Epithelial cell of umbilical artery (primary cell): ENCODE measurements at places on chromosomes 2 and 18. TPM values are rescaled to one million over a fixed set of nuclear protein-coding genes. Genes with fewer than 3 reads are reported as not detected.

NYAP2 gene
- not detected in 2 replicates for total RNA-seq

IL1B gene
- 0.61 and 0.65 TPM in 2 replicates for total RNA-seq

DUSP28 gene
- total RNA-seq = 2.7 and 3.2 TPM in 2 replicates

OTOS gene
- not detected in 2 replicates for total RNA-seq

CCDC85A gene
- total RNA-seq = 20.5 and 24.5 TPM in 2 replicates

ATOH8 gene
- 4.0 and 5.8 TPM in 2 replicates for total RNA-seq

PMAIP1 gene
- total RNA-seq = 21.4 and 27.2 TPM in 2 replicates

RTP5 gene
- not detected in 2 replicates for total RNA-seq

IL36A gene
- total RNA-seq = not detected in 2 replicates

MAL gene
- not detected in 2 replicates for total RNA-seq

PAX8 gene
- total RNA-seq = under 0.01 TPM in 1 of 2 replicates, not detected in the other

HEATR5B gene
- total RNA-seq = 27.9 and 28.7 TPM in 2 replicates

REG1B gene
- not detected in 2 replicates for total RNA-seq

SLC38A11 gene
- not detected in 2 replicates for total RNA-seq

SATB2 gene
- under 0.01 and 0.32 TPM in 2 replicates for total RNA-seq

ASNSD1 gene
- total RNA-seq = 74.4 and 87.8 TPM in 2 replicates

FAHD2B gene
- 9.4 and 10.7 TPM in 2 replicates for total RNA-seq

ADAM23 gene
- 9.6 and 12.7 TPM in 2 replicates for total RNA-seq

ANKRD30B gene
- total RNA-seq = not detected in 2 replicates

HOXD11 gene
- not detected in 2 replicates for total RNA-seq

TUBB8B gene
- not detected in 2 replicates for total RNA-seq

SPHKAP gene
- under 0.01 TPM in 1 of 2 replicates, not detected in the other for total RNA-seq

SPDYA gene
- 0.32 and 0.61 TPM in 2 replicates for total RNA-seq

SMYD1 gene
- not detected in 2 replicates for total RNA-seq

OST4 gene
- total RNA-seq = 429 and 623 TPM in 2 replicates

LBH gene
- total RNA-seq = 1.1 and 15.6 TPM in 2 replicates

MAP2 gene
- total RNA-seq = 5.8 and 6.2 TPM in 2 replicates

CCDC68 gene
- total RNA-seq = 0.30 and 1.3 TPM in 2 replicates

HOXD1 gene
- total RNA-seq = 4.3 and 7.8 TPM in 2 replicates

GTF2A1L gene
- total RNA-seq = 0.91 and 1.3 TPM in 2 replicates

SKOR2 gene
- total RNA-seq = not detected in 2 replicates

STPG4 gene
- under 0.01 TPM in 1 of 2 replicates, not detected in the other for total RNA-seq

POTEJ gene
- total RNA-seq = not detected in 2 replicates

FSIP2 gene
- total RNA-seq = under 0.01 and 0.30 TPM in 2 replicates
